ENCODE measurements at places on chromosomes 3 and 15.

GRCh38 chr3:33113772-33114621 lies at the start of gene CRTAP:
Gene CRTAP (plus strand): TSS chr3:33114014. CDS start chr3:33114078, 64 bp downstream.
- DNase-seq = peak; percentile 57

GRCh38 chr3:141050576-141051442 lies at the start of gene SPSB4:
Gene SPSB4 (plus strand): TSS chr3:141051347. CDS start chr3:141066105, 14,758 bp downstream.
- DNase-seq = peak; percentile 22

DNA sequence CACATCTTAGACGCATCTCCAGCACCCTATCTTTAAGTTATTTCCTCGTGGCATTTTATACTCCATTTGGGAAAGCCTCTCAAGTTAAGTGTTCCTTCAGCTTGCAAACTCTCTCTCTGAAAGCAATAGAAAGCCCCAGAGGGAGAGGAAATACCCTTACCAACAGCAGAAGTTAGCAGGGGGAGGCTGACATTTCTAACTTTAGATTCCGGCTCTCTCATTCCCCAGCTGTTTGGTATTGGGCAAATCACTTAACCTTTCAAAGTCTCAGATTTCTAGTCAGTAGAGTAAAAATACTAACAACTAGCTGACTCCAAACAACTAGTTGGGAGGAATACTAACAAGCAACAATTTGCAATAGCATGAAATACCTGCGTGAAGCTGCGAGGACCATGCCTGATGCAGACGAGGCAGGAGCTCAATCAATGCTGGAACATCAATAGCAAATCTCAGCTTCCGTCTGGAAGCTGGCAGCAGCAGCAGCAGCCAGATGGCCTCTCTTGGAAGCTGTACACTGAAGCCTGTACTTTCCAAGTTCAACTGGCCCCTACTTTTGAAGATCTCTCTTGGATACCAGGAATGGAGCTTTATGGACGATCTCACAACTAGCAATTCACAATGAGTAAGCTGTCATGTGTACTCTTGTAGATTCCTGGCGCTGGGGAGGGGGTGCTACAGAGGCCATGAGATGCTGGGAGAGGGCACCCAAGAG lies 47.8 kb downstream of the THBS1 start:
- DNase-seq = no peak

DNA sequence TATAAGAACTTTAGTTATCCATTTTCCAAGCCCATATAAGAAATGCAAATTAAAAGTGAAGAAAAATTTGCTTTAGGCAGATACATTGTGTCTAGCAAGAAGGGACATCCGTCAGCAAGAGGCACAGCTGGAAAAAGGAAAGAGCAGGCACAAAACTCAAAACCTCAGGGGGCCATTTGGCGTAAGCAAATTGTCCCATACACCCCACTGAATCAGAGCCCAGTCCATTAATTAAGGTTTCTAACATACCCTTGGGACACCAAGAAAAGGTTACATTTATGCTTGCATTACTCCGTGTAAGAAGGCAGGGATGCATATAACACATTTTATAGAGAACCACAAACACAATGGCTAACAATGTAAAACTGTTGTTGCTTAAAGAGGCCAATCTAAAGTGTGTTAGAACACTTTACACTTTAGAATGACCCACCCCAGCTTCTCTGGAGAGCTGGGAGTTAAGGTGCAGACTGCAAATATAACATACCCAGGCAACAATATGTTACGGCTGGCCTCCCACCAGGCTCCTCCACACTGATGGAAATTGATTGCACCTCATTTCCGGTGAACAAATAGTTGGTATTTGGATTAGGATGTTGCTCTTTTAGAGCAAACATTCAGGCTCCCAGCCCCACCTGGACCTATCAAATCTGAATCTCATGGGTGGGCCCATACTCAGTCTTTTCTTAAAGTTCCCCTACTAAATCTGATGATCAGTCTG lies 23.2 kb downstream of the SEMA5B start:
- DNase-seq = no peak

GRCh38 chr3:71652781-71653413 lies 69.4 kb upstream of the FOXP1 start:
- DNase-seq = no peak

DNA sequence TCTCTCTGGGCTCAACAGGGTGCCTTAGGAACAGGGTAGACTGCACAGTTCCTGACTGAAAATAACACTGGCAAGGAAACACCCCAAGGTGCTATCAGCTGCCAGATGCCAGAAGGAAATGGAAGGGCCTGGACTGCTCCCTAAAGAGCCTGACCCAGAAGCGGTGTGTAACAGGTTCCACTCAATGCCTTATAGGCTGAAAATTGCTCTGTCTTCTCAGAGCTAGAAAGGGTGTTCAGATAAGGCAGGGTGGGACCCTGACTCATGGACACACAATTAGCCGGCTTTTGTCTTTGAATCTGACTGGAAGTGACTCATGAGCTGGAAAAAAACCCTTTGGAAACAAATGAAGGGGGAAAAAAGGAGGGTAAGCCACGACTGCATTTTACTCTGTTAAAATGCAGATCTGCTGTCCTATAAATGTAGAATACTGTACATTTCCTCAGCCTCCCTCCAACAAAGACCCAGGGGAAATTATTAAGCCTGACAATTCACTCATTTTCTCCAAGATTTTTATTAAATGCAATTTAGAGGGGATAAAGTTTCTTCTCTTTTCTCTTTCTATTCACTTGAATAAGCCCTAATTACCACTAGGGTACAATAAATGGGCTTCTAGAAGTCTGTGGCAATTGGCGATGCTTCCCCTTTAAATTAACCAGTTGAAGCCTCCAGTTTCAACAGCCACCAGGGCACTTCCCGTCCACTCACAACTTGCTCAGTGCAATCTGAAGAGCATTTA lies 160.2 kb upstream of the TBL1XR1 start:
- DNase-seq = no peak

- no peak for DNase-seq
Measured at GRCh38 chr15:48533982-48534381, 111.5 kb downstream of the FBN1 start.

DNA sequence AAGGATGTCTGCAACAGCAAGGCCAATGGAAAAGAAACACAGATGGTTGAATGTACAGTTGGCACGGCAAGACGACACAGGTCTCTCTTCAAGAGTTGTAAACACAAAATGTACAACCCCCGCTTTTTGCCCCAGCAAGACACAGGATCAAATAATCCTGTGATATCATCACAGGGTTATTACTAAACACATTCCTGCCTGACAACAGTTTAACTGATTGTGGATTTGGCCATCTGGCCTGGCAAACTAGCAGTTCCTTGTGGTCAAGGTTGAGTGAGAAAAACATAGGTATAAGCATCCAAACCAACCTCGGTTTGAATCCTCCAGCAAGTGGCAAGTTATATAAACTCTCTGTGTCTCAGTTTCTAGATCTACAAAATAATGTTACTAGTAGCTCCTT lies 23.4 kb downstream of the PARP16 start:
- no peak for DNase-seq

- DNase-seq = no peak
Measured at GRCh38 chr15:98881526-98882520, 125.8 kb downstream of the PGPEP1L start.

GRCh38 chr3:12483872-12484197 lies 445 bp upstream of the TSEN2 start:
- DNase-seq = no peak

DNA sequence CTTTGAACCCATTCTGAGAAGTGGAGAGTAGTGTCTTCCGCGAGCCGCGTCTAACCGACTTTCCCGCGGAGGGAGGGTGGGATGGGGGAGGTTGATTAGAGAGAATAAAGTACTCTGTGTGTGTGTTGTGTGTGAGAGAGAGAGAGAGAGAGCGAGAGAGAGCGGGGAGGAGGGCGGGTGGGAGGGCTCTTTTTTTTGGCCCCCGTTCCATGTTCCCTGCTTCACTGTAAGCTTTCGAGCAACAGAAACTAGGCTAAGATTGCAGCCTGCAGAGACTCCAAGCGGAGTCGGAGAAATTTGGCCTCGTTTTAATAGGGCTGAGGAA lies 1.6 kb upstream of the MEIS2 start:
- no peak for DNase-seq

- DNase-seq = no peak
Measured at GRCh38 chr3:43015572-43015971, 36.5 kb downstream of the GASK1A start.

DNA sequence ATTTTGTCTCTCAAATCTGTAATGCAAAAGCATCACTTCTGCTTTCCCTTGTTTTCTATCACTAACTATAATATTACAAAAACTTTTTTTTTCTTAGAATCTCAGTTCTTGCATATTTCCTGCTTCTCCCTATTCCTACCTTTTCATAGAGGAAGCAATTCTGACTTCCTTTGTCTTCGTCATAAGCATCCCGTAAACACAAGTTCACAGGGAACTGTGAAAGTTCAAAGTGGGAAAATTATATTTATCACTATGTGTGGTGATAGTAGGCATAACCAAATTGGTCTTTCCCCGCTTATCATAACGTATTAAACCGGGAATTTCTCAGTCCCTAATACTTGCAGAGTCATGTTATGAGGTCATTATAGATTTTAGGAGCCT lies 22.3 kb downstream of the CD200 start:
- no peak for DNase-seq

DNA sequence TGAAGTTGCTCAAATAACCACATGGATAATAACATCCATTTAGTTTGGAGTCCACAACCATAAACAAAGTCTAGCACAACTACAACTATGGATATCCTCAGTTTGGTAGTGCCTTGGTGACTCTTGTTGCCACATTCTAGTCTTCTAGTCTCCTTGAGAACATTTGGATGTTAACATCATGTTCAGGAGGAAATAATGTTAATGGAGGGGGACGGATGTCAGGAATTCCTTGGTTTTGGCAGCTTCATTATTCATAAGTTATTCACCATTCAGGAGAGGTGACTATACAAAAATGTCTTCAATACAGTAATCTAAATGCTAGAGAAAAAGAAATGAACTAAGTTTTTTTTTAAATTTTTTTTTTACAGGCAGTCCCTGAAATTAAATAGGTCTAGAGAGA lies 26.4 kb upstream of the GABPB1 start:
- DNase-seq = no peak

DNA sequence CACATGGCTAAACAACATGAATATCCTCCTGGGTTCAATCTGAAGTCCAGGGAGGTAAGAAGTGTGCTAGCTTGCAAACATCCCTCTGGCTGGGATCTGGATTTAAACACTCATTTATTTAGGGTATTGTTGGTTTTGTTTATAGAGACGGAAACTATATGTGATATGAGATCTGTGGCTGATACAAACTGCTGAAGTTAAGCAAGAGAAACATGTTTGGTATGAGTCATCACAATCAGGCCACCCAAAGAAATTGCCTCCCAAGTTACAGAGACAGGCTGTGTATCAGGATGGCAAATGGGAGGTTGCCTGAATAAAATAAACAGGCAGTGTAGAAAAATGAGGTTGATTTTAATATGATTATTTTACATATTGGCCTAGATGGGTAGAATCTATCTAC lies 562.1 kb downstream of the IGSF11 start:
- DNase-seq = no peak

DNA sequence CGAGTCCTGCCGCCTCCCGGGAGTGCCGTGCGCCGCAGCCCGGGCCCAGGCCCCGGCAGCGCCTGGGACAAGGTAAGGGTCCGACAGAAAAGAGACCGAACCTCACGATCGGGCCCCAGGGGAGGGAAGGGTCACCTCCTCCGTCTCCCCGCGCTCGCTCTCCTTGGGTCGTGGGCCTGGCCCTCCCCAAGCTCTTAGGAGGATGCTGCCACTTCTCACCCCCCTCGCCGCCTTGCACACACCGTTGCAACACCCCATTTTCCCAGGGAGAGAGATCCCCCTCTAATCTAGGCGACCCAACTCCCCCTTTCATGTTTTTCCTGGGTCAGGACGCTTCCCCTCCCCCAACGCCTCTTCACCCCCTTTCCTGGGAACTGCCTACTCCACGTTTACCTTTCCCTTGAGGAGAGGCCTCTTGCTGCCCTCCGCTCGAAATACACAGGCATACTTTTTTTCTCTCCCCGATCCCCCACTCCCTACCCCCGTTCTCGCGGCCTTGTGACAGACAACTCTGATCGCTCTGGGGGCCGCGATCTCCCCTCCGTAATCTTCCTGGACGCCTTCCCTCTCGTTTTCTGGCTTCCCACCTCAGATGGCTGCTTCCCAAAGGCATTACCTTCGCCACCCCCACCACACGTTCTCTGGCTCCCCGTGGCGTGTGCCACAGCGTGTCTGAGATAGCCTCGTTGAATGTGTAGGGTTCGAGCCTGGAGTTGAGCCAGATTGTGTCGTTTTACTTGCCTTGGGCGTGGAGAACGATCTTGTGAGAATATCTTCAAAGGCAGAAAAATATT lies 688 bp downstream of the SETD5 start:
- DNase-seq = no peak

GRCh38 chr3:155604126-155604525 lies 140.7 kb downstream of the PLCH1 start:
- DNase-seq = no peak

- DNase-seq = peak; percentile 48
Measured at GRCh38 chr3:149120051-149120972, 9.1 kb upstream of the HPS3 start.

- DNase-seq = no peak
Measured at GRCh38 chr3:150184426-150185071, 213.9 kb upstream of the PFN2 start.

GRCh38 chr3:117285737-117286136 lies 576.2 kb downstream of the TUSC7 start:
- DNase-seq = no peak

DNA sequence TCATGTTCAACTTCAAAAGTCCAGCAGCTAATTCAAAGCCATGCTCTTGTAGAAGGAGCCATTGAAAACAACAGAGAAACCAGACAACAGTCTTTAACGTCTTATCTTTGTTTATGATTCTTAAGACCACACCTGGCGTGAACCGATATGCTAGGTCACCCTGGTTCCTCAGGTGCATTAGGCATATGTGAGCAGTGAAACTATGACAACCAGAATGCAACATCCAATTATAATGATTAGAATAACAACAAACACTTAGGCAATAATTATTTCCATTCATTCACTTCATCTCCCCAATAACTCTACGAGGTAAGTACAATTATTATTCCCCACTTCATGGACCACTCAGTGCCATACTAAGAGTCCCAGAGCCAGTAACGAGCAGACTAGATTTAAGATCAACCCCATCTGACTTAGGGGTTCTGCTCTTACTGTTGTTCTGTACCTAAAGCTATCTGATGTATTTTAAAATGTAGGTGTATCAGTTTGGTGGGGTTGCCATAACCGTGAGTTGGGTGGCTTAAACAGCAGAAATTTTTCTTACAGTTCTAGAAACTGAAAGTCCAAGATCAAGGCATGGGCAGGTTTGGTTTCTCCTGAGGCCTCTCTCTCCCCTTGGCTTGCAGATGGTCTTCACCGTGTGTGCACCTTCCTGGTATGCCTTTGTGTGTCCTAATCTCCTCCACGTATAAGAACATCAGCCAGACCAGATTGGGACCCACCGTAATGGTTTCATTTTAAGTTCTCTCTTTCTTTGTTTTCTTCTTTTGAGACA lies 997.8 kb upstream of the CFAP20DC start:
- DNase-seq = no peak

DNA sequence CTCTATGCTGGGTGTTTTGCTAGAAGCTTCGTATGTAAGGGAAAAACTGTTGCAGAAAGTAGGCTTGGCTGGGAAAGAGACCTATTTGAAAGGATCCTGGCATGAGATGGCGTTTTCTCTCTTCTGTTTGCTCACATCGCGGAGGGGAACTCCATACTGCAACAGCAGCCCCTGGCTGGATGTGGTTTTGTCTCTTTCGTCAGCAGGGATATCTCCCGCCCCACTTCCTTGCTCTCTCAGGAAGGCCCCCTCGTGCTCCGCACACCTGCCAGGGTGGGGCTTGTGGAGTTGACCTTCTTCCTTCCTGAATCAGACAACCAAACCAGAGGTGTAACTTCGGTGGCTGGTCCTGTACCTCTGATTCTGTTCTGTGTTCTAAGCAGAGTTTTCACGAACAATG lies 26.4 kb upstream of the MYZAP start:
- DNase-seq = peak; percentile 13

Measured in NCI-H1092 (cell line).